ENCODE measurements at places on chromosomes 2 and 18.

DNA sequence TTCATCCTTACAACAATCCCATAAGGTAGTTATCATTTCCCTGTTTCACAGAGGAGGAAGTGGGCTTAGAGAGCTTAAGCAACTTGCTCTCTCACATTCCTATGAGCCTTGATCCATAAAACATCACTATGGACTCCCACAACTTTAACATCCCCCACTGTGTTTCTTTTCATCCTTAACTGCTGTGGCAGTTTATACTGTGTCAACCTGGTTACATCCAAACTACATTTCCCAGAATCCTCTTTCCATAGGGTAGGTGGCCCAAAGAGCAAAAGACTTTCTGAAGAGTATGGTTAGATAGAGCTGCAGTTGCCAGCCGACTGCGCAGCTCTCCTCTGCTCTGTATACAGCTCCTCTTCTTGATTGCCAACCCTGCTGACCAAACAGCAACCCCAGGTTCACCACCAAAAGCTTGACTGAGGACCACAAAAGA lies 22.5 kb downstream of the MAP3K2 start:
- DNase-seq: no peak

GRCh38 chr18:32158108-32158624 lies 31.7 kb upstream of the MEP1B start:
- DNase-seq: peak; percentile 51

GRCh38 chr18:41977233-41977632 lies 22.2 kb downstream of the PIK3C3 start:
- DNase-seq: no peak

DNA sequence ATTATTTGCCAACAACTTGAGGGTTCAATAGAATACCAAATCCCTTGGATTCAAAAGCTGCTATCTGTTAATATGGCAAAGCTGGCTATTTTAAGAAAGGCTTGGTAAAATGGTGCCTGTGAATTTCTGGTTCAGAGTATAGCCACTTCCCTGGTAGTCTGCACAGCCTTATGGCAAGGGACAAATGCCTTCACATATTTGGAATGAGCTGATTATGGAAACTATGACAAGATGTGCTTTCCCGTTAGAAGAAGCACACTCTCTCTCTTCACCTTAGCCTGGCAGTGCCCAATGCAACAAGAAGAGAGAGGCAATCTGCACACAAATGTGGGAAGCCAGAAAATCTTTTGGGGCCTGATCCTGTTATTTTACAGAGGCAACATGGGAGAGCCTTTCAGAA lies 47.5 kb upstream of the MAP3K20 start:
- no peak for DNase-seq

GRCh38 chr18:31819106-31819924 lies 58.6 kb upstream of the SLC25A52 start:
- no peak for DNase-seq

- no peak for DNase-seq
Observed at GRCh38 chr18:62838475-62839098, 123.2 kb downstream of the PHLPP1 start.

DNA sequence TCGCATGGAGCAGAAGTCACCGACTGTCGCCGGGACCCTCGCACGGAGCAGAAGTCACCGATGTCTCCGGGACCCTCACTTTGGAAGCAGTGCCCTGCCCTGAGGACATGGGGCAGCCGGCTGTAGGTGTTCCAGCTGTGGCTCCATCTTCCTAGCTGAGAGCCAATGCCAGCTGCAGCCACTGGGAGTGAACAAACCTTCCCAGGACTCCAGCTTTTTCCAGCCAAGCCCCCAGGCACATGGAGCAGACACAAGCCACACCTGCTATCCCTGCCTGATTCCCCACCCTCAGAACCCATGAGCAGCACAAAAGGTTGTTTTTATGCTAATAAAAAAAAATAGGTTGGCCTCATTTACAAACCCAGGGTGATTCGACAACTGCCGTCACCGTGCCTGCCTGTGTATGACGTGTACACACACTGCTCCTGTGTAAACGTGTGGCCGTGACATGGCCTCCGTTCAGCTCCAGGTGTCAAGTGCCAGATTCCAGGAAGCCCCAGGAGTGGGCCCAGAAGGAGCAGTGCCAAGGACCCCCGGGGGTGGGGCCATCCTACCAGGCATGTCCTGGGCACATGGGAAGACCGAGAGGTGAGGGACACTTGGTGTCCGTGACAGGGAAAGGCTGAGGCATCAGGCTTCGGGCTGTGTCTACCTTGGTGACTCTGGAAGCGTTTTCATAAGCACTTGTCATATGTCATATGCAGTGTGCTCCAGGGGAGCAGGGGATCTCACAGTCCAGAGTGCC lies 91.5 kb downstream of the EIPR1 start:
- DNase-seq: no peak

- DNase-seq: no peak
Observed at GRCh38 chr18:9139400-9140039, 2.9 kb downstream of the ANKRD12 start.

GRCh38 chr2:191366199-191366598 lies 121.0 kb downstream of the MYO1B start:
- DNase-seq: no peak

GRCh38 chr2:178251151-178251955 lies 57.0 kb downstream of the OSBPL6 start:
- DNase-seq: no peak

GRCh38 chr2:238106698-238107524 lies 6.8 kb downstream of the ESPNL start:
- DNase-seq: no peak

GRCh38 chr2:184141866-184142265 lies 456.5 kb upstream of the ZNF804A start:
- DNase-seq: no peak

- DNase-seq: no peak
Observed at GRCh38 chr2:38263293-38263692, 113.8 kb downstream of the ATL2 start.

DNA sequence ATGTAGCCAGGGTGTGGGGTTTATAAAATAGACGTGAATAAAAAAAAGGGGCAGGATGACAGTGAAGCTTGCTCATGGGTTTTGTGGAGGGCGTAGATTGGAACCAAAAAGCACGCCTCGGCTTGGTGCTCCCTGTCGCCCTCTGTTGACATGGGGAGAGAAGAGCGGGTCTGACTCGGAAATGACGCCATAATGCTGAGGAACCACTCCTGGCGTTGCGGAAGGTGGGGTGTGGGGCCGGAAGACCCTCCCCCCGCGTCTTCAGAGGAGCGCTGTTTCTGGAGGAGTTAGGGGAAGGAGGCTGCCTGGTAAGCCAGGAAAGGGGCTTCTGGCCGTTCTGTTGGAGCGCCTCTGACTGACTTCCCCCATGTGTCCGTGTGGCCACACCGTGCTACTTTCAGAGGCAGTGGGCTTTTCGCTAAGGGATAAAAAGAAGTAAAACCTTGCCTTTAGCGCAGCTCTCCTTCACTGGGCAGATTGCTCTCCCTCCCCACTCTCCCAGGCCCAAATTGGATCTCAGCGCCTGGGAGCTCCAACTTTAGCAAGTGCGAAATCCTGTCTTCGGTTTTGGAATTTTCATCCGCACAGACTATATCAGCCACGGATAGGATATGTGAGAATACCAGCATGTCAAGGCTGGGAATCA lies 42.8 kb downstream of the PLEKHA3 start:
- peak; percentile 70 for DNase-seq

DNA sequence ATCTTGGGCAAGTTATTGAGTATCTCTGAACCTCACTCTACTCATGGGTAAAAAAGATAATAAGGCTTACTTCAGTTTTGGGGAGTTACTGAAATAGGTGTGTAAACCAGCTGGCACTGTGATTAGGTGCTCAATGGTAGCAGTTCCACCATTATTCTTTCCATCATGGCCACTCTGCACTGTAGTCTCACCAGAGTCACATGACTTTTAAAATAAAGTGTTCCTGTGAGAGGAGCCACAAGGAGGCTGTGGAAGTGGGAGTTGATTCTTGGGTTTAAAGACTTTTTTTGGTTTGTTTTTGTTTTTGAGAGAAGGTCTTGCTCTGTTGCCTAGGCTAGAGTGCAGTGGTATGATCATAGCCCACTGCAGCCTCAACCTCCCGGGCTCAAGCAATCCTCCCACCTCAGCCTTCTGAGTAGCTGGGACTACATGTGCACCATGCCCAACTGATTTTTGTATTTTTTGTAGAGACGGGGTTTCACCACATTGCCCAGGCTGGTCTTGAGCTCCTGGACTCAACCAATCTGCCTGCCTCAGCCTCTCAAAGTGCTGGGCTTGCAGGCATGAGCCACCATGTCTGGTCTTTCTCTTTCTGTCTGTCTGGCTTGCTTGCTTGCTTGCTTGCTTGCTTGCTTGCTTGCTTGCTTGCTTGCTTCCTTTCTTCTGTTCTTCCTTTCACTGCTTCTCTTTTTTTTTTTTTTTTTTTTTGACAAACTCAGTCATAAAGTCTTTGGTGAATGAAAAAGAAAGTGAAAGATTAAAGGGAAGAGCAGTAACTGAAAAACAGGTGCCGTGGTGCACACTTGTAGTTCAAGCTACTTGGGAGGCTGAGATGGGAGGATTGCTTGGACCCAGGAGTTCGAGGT lies 21.2 kb upstream of the ACVR1 start:
- DNase-seq: peak; percentile 13

- no peak for DNase-seq
Observed at GRCh38 chr2:112140899-112141625, 2.9 kb downstream of the FBLN7 start.

GRCh38 chr2:71668326-71669057 lies 215.1 kb downstream of the DYSF start:
- DNase-seq: no peak

- DNase-seq: no peak
Observed at GRCh38 chr2:43375746-43376522, 149.5 kb upstream of the ZFP36L2 start.

GRCh38 chr18:50061876-50062517 lies 132.9 kb downstream of the MYO5B start:
- DNase-seq: no peak

- no peak for DNase-seq
Observed at GRCh38 chr18:44954257-44954656, 273.6 kb downstream of the SETBP1 start.

GRCh38 chr2:6748406-6749067 lies 117.2 kb downstream of the CMPK2 start:
- DNase-seq: no peak

GRCh38 chr2:63035660-63036059 lies 15.0 kb upstream of the OTX1 start:
- no peak for DNase-seq

- peak; percentile 28 for DNase-seq
Observed at GRCh38 chr2:233084488-233084887, 24.3 kb downstream of the INPP5D start.

- no peak for DNase-seq
Observed at GRCh38 chr2:54559593-54560145, 103.5 kb downstream of the SPTBN1 start.

GRCh38 chr2:102284611-102285010 lies 26.8 kb upstream of the IL1RL1 start:
- no peak for DNase-seq

DNA sequence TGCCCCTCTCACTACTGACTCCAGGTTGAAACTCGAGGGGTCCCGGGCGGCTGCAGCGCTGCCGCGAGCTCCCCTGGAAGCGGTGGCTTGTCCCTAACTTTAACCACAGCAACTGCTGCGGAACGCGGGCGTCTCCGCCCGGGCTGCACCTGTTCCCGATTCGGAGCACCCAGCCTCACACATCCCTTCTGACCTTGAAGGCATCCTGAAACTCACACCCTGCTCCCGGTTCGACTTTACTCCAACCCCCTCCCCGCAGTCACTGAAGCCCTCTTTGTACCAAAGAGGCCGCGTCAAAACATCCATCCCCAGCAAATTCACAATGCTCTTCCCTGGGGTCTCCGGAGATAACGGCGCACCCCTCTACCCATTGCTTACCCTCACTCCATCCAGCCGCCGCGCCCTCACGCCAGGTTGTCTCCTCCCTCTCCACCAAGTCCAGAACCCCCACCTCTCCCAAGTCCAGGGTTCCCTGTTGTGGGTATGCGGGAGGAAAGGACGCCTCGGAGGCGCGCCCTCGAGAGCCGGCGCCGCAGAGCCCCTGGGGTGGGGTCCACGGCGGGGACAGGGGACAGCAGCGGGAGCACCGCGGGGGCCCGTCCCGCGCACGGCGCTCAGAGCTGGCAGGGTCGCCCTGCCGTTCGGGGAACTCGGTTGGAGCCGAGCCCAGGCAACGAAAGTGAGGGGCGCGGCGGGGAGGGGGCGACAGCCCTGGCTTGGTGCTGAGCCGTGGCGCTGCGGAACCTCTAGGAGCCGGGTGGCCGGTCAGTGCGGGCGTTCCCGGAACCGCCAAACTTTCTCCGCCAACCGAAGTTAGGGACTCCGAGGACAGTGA lies 934 bp downstream of the MYO5B start:
- DNase-seq: no peak

- no peak for DNase-seq
Observed at GRCh38 chr2:160970052-160970965, 189.9 kb upstream of the TANK start.

DNA sequence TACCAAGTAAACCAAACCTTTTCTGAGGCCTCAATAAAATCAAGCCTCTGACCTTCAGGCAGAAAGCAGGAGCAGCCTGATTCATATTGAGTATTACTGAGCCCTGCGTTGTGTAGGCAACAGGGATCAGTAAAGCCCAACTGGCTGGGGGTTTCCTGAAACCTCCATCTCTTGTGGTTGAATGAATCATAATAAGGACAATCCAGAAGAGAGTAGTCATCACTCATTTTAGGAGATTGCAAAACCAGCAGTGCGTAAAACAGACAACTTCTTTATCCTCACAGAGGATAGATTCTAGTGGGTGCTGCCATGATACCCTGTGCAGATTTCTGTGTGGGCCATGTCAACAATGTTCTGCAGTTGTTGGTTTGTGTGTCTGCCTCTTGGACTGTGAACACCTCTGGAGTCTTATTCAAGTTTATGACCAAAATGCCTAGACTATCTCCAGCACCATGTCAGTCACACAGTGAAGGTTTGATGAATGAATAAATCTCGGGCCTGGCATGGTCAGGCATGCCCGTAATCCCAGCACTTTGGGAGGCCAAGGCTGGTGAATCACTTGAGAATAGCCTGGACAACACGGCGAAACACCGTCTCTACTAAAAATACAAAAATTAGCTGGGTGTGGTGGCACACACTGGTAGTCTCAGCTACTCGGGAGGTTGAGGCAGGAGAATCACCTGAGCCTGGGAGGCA lies 51.8 kb upstream of the RAB27B start:
- no peak for DNase-seq

- DNase-seq: no peak
Observed at GRCh38 chr2:117555965-117556364, 258.5 kb upstream of the DDX18 start.

DNA sequence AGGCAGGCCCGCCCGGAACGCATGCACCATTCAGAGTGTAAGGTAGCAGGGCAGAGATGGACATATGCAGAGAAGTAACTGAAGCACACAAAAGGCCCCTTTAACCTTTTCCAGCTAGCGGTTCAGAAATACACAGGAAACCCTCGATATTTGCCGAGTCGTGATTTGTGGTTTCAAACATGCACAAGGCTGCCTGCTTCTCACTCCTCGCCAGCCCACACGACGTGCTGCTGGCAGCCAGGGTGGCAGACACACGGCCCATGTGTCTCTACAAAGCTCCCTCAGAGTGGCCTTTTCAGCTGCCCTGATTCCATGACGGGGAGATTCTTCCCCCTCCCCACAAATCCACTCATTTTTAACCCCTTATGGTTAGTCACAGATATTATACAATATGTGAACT lies 23.6 kb downstream of the ZBTB7C start:
- DNase-seq: no peak

All from T-helper 9 cell (primary cell).